ENCODE measurements at places on chromosomes 12 and 14.

GRCh38 chr12:124259154-124260066 is 35.5 kb upstream of the RFLNA start:
- peak; percentile 77 for DNase-seq

DNA sequence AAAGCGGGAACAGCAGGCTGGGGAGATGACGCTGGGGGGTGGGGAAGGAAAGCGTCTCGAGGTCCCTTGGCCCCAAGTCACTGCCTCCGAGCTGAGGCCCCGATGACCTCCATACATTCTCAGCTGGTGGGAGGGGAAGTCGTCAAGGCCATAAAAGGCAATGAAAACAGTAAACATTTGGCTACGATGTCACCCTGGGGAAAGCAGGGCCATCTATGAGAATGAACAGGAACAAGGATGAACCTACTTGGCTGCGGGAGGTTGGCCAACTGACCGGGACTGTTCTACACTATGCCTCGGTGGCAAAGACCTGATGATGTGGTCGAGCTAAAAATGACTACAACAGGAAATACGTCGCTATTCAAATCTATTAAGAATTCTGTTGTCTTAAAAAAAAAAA is 19.5 kb downstream of the PRKAB1 start:
- DNase-seq: no peak

- no peak for DNase-seq
These were observed 47.9 kb downstream of the ASCL4 start for GRCh38 chr12:107822356-107822755.

GRCh38 chr12:23834076-23834475 is 115.4 kb downstream of the SOX5 start:
- DNase-seq: no peak

GRCh38 chr12:5076761-5077160 is 33.1 kb downstream of the KCNA5 start:
- DNase-seq: no peak

DNA sequence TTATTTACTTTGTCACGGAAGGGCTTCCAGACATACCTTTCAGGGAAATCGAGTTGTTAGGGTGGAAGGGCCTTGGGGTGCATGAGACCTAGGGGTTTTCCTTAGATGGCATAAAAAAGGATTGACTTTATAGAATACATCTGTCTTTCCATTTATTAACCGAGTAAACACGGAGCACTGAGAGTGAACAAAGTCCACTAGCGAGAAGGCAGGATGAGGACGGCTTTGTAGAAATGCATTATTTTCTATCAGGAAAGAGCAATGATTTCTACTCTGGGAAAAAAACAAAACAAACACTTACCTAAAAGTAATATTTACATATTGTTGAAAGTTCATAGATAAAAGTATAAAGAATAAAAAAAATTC is 91.8 kb downstream of the RCOR1 start:
- no peak for DNase-seq

- DNase-seq: peak; percentile 36
These were observed 123.5 kb downstream of the CAPZA3 start for GRCh38 chr12:18861287-18861858.

GRCh38 chr12:3972576-3972975 is 99.4 kb upstream of the PARP11 start:
- no peak for DNase-seq

DNA sequence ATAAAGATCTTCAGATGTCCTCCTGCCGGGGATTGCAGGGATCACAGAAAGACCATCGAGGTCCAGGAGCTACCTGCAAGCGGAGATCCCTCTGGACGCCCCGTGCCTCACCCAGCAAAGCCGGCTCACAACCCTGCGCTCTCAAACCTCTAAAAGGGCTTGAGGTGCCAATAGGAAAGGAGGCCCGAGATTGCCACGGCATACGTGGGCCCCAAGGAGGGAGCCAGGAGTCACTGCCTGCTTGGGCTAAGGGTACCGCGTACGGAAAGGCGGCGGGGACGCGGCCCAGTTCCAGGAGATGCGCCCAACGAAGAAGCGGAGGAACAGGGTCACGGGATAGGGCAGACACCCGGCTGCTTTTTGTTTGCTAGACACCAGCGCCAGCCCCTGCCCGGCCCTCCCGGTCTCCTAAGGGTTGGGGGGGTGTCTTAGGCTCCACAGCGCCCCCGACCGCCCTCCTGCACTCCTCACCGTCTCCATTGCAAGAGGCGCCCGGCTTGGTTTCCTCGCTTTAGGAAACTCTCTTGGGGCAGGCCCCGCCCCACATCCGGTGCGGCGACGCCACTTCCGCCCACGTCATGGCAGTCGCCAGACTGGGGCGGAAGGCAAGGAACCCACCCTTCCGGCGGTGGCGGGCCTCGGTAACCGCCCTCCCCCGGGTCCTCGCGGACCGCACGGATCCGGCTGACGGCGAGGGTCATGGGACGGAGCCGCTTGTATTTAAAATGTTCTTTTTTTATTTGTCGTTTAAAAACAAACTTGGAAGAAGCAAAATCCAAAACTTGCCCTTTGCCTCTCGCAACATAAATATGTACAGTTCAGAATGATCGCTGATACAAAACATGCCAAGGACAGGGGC is at the start of gene PRKAG1:
PRKAG1 (minus strand) TSS at position 516 of the 859 bp plus-strand sequence; CDS start at position 480, 36 bp downstream.
- peak; percentile 98 for DNase-seq
